ENCODE measurements at places on chromosomes 2 and 18.

GRCh38 chr2:18860179-18860578 is 270.8 kb upstream of the NT5C1B start:
- no peak for DNase-seq

GRCh38 chr2:72770879-72771461 is 54.9 kb downstream of the EXOC6B start:
- peak; percentile 89 for DNase-seq

- no peak for DNase-seq
Observed at GRCh38 chr2:217959723-217960122, 43.1 kb downstream of the TNS1 start.

GRCh38 chr2:129224022-129224421 is 755.4 kb upstream of the RAB6C start:
- DNase-seq = no peak

- no peak for DNase-seq
Observed at GRCh38 chr2:202030691-202031090, 3.0 kb upstream of the FZD7 start.

GRCh38 chr2:155965415-155966063 is 367.0 kb downstream of the NR4A2 start:
- DNase-seq = no peak

DNA sequence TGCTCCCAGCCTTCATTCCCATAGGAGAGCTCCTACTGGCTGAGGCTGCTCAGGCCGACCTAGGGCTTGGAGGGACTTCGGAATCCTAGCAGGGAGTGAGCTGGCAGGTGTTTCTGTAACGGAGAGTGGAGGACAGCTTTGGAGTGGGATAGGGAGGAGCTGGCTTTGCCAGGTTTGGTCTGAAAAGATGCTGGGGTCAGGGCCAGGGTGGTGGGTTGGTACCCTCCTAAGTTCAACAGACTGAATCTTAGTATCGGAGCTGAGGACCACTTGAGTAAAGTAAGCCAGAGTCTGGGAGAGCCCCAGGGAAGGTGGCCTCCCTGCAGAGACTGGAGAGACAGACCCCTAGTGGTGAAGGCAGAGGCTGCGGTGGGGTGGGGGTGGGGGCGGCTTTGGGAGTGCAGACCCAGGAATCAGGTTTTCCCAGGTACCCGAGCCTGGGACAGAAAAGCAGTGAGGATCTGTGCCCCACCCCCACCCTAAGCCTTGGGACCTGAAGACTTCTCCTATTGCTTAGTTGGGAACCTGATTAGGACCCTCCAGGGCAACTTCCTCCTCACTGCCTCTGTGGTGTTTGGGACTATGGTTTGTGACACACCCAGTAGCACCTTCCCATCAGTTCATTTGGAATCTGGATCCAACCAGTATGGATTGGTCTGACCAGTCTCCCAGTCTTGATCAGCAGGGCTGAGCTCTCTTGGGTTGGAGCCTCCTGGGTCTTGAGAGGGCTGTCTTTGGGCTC is 3.0 kb downstream of the CNNM4 start:
- DNase-seq = peak; percentile 72

DNA sequence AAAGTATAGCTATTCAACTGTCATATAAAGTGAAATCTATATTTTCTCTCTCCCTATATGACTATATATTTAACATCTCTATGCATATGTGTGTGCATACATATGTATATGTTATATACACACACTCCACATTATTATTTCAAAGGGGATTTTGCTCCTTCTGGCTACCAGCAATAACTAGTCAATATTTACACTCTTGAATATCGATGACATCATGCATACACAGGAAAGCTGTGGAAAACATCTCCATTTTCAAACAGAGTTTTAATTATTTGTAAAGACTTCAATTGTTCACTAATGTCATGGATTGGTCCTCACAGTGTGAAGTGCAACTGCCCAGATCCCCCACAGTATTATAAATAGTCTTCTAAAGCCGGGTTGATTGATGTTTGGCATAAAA is 195.9 kb upstream of the TCF4 start:
- DNase-seq = no peak

DNA sequence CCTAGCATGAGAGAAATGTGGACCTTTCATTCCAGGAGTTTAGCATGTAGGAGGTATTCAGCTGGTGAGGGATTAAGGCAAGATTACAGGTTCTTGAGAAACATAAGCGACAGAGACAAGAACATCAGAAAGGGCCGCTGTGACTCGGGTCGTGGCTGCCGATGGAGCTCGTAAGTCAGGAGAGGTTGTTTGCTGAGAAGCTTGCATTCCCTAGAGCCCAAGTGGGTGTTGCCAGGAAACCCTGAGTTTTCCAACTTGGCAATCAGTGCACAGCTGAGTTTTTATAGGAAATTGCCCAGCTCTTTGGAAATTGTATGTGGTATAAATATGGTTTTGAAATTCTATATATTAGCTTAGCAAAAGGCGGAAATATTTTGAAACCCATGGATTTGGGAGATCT is 46.4 kb upstream of the CYP1B1 start:
- no peak for DNase-seq

- DNase-seq = no peak
Observed at GRCh38 chr18:34651586-34652369, 58.3 kb upstream of the DTNA start.

Data from hematopoietic multipotent progenitor cell treated with erythropoietin and hydrocortisone succinate and interleukin-3 and kit ligand, for 4 days (in vitro differentiated cells).